ENCODE measurements at places on chromosomes 7 and 10.

DNA sequence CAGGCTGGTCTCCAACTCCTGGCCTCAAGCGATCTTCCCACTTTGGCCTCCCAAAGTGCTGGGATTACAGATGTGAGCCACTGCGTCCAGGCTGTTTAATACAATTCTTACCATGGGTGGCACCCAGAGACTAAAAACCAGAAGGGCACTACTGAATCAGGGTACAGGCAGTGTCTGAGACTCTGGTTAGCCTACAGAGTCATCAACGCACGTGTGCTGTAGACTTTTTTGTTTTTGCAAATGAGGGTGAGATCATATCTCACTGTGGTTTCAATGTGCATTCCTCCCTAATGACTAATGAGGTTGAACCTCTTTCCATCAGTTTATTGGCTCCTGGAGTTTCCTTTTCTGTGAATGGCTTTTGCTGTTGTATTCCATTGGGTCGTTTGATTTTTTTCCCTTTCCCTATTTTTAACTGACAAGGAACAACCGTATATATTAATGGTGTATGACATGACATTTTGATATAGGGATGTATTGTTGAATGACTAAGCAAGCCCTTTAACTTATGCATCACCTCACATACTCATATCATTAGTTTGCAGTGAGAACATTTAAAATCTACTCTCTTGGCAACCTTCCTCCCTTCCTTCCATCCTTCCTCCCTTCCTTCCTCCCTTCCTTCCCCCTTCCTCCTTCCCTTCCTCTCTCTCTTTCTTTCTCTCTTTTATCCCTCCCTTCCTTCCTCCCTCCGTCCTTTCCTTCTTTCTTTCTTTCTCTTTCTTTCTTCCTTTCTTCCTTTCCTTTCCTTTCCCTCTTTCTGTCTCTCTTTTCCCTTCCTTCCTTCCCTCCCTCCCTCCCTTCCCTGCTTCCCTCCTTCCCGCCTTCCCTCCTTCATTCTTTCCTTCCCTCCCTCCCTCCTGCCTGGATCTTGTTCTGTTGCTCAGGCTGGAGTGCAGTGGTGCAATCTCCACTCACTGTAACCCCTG is 9.3 kb upstream of the TMEM270 start:
- DNase-seq = peak; percentile 97

DNA sequence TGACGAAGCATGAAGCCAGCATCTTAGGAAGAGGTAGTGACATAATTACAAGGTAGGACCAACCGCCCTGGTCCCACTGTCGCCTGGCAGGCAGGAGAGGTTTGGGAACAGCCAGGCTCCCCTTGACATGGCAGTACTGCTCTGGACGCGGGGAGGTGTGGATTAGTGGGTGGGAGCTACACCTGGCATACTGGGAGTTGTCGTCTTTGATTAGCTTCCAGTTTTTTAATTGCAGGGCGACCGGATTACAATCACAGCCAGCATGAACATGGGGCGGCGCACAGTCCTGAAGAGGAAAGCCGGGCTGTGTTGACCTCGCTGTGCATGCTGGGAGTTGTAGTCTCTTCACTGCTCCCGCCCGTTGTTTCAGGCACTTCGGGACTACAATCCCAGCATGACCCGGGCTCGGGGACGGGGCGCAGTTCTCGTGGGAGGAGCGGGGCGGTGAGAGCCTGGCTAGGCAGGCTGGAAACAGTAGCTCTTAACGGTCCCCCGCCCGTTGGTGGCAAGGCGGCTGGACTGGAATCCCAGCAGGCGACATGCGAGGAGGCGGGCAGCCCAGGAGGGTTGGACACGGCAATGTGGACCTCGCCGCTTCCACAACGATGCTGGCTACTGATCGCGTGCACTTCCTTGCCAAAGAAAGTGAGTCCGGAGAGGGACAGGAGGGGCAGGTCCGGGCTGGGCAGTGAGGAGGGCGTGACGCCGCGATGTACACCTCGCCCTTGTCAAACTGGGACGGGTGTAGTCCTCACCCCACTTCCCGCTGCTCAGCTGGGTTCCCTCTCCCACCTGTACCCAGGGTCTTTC is 98.0 kb upstream of the ZNF722 start:
- DNase-seq = peak; percentile 3

GRCh38 chr7:151271699-151272355 is 23.3 kb upstream of the SMARCD3 start:
- peak; percentile 75 for DNase-seq

- no peak for DNase-seq
Measured at GRCh38 chr7:124914298-124914697, 15.3 kb downstream of the POT1 start.

- DNase-seq = no peak
Measured at GRCh38 chr10:31098046-31098445, 66.4 kb upstream of the ZNF438 start.

GRCh38 chr7:143372070-143372469 is 9.1 kb upstream of the ZYX start:
- no peak for DNase-seq

- DNase-seq = no peak
Measured at GRCh38 chr7:34734771-34735170, 76.8 kb downstream of the NPSR1 start.

DNA sequence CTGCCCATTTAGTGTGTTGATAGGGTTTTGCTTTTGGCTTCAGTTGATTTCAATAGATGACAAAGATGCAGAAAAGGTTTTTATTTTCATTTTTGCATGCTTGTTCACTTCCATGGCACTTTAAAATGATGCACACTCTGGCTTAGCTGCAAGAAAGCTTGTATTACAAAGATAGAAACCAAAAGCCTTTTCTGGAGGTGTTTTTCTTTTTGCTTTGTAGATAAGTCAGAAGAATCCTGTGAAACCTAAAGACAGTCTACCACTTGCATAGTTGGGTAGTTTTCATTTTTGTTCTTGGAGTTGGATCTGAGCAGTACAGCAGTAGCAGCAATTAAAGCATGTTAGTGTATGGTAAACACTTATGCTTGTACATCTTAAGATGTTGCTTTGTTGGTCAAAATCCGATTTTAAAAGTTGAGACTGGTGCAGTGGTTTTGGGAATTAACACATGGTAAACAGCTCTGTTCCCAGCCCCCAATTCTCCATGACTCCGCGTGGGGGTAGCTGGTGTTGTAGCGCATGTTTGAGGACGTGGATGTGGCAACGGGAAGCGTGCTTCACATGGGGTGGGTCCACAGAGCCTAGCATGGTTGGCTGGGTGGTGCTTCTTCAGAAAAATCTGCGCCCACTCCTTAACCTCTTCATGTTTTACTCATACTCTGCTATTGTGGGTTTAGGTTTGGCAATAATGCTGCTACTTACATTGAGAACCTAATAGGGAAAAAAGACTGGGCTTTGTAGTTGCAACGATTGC is 19.8 kb downstream of the CCNY start:
- DNase-seq = no peak

- no peak for DNase-seq
Measured at GRCh38 chr7:118855290-118855689, 630.8 kb downstream of the ANKRD7 start.

DNA sequence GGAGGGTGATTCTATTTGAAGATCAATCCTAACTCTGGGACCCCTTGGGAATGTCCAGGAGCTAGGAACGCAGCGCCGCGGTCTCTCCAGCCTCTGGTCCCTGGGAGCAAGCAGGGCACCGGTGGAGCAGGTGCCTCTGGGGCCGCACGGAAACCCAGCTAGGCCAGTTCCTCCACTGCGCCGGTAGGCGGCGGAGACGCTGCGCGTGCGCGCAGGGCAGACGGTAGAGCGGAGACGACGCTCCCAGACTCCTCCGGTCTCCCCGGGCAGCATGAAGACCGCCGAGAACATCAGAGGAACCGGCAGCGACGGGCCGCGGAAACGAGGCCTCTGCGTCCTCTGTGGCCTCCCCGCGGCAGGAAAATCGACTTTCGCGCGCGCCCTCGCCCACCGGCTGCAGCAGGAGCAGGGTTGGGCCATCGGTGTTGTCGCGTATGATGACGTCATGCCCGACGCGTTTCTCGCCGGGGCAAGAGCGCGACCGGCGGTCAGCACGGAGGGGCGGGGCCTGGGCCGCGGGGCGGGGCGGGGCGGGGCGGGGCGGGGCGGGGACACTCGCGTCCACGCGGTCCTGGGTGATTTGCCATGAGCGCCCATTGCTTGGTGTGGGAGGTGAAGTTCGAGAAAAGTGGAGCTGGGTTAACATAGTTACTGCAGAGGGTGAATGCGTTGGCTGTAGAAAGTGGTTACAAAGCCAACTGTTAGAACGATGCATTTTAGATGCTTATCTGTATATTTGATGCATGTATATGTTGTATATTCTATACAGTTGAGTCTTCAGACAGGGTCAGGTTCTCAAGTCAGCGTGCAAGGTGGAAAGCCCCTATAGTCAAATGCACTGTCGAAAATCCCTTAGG is at the start of gene PSTK:
Gene PSTK (plus strand): TSS at position 193 of the 857 bp plus-strand sequence. CDS start 79 bp downstream, at position 272.
- DNase-seq = peak; percentile 91

- DNase-seq = peak; percentile 31
Measured at GRCh38 chr10:131094527-131095312, 216.8 kb downstream of the TCERG1L start.

DNA sequence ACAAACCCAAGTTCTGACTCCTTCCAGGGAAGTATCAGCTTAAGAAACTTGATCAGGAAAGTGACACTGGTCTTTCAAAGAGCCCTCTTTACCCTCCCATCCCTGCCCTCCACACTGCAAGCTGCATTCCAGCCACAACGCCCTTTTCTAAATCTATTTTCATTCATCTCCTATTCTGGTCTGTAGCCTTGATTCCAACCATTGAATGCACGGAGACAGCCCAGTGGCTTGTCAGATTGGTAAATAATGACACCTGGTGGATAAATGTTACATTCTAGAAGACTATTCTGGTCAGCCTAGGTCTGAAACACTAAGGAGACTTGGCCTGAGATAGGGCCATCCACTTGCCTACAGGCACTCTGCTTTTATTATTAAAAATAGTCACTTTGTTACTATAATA is 20.9 kb downstream of the MORN4 start:
- DNase-seq = peak; percentile 67

GRCh38 chr7:44987996-44988395 is 9.2 kb upstream of the MYO1G start:
- DNase-seq = no peak

DNA sequence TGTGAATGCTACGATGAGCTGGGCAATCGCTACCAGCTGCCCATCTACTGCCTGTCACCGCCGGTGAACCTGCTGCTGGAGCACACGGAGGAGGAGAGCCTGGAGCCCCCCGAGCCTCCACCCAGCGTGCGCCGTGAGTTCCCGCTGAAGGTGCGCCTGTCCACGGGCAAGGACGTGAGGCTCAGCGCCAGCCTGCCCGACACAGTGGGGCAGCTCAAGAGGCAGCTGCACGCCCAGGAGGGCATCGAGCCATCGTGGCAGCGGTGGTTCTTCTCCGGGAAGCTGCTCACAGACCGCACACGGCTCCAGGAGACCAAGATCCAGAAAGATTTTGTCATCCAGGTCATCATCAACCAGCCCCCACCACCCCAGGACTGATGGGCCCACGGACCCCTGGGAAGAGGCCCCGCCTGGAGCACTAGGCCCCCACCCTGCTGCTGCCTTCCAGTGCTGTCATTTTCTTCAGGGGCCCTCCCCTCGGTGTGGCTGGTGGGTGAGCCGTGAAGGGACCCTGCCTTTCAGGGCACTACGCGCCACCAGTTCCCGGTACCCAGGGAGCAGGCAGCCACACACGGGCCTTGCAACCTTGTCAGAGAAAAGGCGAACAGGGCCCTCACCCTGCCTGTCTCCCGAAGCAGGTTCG is 2.3 kb upstream of the ANKRD2 start:
- no peak for DNase-seq

GRCh38 chr10:54613162-54613561 is 187.9 kb downstream of the PCDH15 start:
- DNase-seq = no peak

GRCh38 chr7:155788616-155789000 is 23.7 kb downstream of the SHH start:
- DNase-seq = peak; percentile 28

- no peak for DNase-seq
Measured at GRCh38 chr7:93226310-93226709, at the start of gene HEPACAM2. Gene HEPACAM2 (minus strand): TSS chr7:93226469.

DNA sequence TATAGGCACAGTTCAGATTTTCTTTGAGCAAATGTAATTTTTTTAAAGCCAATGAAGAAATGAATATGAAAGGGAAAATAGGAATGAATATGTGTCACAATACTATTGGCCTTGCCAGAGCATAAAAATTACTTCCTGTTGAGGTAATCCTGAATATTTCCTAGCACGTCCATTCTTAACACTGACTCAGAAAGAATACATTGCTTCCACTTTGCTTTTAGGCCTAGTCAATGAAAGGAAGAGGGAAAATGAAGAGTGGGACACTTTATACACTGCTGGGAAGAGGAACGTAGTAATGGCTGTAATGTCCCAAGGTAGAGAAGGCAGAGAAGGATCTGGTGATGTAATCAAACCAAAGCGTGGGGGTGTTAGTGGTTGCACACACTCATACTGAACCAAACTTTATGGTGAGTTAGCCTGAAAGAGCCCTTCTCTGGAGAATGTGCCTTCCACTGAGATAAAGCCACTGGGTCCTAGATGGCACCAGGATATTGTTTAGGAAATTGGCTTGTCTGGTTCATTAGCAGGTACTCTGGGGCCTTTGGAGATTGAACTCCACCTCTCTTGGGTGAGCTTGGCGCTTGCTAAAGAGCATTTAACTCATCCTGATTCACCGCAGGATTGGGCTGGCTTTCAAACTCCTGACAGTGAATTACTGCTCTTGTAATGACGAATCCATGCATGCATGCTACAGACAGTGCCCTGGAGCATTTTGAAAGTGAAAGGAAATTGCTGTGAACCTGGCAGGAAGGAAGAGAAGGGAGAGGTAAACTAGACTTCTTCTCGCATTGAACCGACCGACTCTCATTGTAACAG is 254.9 kb downstream of the KIAA1217 start:
- peak; percentile 87 for DNase-seq

DNA sequence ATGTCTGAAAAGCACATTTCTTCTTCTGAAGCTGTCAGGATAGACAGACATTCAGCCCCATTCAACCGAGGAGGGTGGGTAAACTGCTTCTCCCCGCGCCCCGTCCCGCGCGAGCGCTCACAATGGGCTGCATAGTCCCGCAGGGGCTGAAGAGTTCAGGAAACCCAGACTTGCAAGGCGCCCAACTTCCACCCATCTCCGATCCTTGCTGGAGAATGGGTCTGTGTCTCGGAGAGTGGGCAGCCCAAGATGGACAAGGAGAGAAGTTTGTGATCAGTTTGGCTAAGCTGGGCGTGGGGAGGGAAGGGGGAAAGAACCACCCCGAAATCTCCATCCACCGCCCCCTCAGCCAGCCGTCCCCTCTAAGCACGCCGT is 686 bp downstream of the AASS start:
- peak; percentile 28 for DNase-seq

- no peak for DNase-seq
Measured at GRCh38 chr7:18235819-18236218, 208.2 kb upstream of the PRPS1L1 start.

GRCh38 chr10:14904316-14904732 is 25.7 kb downstream of the SUV39H2 start:
- DNase-seq = peak; percentile 30

All from iris pigment epithelial cell (primary cell).